ENCODE measurements at places on chromosomes 4 and X.
A peak's percentile ranks its signal among the peaks of the same experiment; 100 is the strongest.

DNA sequence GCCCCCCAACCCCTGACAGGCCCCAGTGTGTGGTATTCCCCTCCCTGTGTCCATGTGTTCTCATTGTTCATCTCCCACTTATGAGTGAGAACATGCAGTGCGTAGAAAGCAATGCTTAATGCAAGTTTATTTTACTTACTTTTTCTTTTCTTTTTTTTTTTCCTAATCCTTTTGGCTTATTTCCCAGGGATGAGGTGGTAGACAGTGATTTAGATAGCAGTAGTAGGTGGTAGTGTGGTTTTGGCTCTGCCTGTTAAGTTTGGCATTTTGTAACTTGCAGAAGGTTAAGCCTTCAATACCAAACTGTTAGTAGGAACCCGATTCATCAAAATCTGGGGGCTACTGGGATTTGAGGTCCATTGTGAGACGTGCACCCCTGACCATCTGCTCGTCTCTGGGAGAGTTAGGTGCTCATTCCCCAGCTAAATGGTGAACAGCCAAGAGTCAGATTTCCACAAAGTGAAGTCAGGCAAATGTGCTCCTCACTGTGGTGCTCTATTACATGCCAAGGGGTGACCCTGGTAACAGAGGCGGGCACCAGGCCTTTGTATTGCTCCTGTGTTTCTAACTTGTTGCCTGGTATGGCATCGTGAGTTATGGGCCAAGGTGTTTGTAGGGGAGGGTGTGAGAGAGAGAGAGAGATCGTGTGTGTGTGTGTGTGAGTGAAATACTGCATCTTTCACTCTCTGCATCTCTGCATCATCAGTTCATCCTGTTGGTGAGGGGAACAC lies 70.3 kb downstream of the PHOX2B start:
- DNase-seq: no peak

- no peak for DNase-seq
Measured at GRCh38 chr4:119543187-119543586, 85.4 kb downstream of the PDE5A start.

- peak; percentile 56 for DNase-seq
Measured at GRCh38 chrX:18390941-18391538, 34.4 kb upstream of the CDKL5 start.

DNA sequence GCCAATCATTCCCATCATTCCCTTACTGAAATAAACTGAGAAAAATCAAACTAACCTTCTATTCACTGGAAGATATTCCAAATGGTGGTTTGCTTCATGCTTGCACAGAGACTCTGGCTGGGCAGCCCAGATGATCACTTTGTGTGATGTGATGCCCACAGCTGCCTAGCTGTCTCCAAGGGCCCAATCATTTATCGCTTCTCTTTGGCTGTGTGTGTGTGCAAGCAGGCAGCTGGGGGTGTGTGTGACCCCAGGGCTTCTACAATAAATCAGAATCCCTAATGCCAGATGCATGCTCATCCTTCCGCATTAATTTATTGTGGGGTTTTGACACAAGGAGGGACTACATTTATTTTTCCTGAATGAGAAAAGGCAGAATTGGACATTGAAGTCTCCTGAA lies 140.1 kb upstream of the NDP start:
- no peak for DNase-seq

DNA sequence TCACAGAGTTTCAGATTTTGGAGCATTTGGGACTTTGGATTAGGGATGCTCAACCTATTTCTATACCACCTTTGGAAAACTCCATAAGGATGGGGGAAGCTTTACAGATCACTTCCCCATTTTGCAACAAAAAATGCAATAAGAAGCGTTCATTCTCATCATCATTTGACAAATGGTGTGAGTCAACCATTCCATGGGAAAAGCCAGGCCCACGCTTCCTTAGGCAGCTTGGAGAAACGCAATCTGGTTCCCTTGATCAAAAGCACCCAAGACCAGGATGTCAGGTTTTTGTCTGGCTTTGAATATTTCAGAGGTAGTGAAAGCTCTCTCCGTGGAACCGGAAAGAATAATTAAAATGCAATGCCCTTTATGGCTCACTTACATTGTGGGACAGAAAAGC lies 79.3 kb upstream of the C4orf50 start:
- no peak for DNase-seq

GRCh38 chr4:104413487-104413886 lies 81.2 kb downstream of the CXXC4 start:
- no peak for DNase-seq

DNA sequence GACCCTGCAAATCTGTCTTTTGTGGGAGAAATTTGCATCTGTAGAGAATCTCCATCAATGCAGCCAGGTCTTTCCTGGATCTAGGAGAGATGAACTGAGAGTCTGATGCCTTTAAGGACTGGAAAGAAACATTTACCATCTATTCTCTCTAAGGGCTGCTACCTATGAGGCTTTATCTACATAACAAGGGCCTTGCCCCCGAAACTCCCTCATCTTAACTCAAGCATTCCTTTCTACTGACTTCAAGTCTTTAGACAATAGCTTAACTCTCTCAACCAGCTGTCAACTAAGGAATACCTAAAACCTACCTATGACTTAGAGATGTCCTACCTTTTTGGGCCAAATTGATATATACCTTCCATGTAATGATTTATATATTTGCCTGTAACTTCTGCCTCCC lies 32.1 kb downstream of the MAGEB17 start:
- DNase-seq: no peak

GRCh38 chr4:22897520-22898108 lies 204.9 kb downstream of the GBA3 start:
- DNase-seq: no peak

GRCh38 chr4:168710353-168710946 lies 213.6 kb downstream of the PALLD start:
- DNase-seq: no peak

- no peak for DNase-seq
Measured at GRCh38 chr4:84878090-84878489, 88.4 kb downstream of the WDFY3 start.

DNA sequence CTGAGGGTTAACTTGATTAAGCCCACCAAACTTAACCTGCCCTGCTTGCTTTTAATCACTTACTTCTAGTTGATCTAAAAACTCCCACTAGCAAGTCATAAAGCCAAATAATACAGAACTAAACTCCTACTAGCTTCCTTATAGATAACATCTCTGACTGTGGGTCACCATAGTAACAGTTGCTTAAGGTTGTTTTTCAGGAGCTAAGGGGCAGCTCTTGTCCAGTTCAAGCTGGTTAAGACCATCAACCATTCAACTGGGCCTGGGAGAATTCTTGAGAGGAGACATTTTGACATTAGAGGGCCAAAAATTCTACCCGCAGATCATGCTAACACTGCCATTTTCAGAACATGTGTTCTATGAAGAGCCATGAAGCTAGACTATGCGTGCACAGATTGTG lies 67.0 kb downstream of the UCHL1 start:
- no peak for DNase-seq
